HFF-Myc (cell line): ENCODE measurements at places on chromosomes 13 and 19.

GRCh38 chr19:55698256-55698655 lies 23.2 kb downstream of the EPN1 start:
- no peak for DNase-seq

DNA sequence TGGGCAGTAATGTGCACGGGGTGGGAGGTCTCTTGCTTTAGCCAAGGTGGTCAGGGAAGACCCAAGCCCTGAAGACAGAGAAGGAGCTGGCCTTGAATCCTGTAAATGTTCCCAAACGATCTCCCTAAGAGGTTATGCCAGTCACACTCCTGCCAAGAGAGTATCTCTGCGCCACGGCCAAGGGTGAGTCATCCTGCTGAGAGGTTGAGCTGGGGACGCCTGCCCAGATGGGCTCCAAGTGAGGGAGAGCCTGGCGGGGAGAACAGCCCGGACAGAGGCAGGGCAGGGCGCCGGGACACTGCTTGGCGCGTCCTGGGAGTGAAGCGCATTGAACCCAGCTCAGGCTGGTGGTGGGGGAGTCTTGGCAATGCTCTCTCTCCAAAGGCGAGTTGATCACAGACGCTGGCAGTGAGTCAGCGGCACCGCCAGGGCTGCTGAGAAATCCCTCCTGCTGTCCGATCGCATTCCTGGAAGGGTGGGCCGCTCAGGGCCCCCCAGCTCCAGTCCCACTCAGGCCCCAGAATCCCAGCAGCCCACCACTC lies 16.4 kb downstream of the SULT2B1 start:
- peak; percentile 77 for DNase-seq

GRCh38 chr19:18446145-18446810 lies 8.3 kb upstream of the ISYNA1 start:
- DNase-seq = no peak

- DNase-seq = no peak
Observed at GRCh38 chr13:33053397-33054066, 37.3 kb downstream of the KL start.

- DNase-seq = no peak
Observed at GRCh38 chr13:24353736-24354135, 44.4 kb downstream of the C1QTNF9 start.

- DNase-seq = no peak
Observed at GRCh38 chr13:71871176-71871754, 4.3 kb upstream of the DACH1 start.

- no peak for DNase-seq
Observed at GRCh38 chr13:85671336-85671735, 127.9 kb downstream of the SLITRK6 start.

- no peak for DNase-seq
Observed at GRCh38 chr19:33368074-33368864, 5.2 kb upstream of the CEBPG start.

- no peak for DNase-seq
Observed at GRCh38 chr13:41492432-41493260, 35.3 kb downstream of the RGCC start.

DNA sequence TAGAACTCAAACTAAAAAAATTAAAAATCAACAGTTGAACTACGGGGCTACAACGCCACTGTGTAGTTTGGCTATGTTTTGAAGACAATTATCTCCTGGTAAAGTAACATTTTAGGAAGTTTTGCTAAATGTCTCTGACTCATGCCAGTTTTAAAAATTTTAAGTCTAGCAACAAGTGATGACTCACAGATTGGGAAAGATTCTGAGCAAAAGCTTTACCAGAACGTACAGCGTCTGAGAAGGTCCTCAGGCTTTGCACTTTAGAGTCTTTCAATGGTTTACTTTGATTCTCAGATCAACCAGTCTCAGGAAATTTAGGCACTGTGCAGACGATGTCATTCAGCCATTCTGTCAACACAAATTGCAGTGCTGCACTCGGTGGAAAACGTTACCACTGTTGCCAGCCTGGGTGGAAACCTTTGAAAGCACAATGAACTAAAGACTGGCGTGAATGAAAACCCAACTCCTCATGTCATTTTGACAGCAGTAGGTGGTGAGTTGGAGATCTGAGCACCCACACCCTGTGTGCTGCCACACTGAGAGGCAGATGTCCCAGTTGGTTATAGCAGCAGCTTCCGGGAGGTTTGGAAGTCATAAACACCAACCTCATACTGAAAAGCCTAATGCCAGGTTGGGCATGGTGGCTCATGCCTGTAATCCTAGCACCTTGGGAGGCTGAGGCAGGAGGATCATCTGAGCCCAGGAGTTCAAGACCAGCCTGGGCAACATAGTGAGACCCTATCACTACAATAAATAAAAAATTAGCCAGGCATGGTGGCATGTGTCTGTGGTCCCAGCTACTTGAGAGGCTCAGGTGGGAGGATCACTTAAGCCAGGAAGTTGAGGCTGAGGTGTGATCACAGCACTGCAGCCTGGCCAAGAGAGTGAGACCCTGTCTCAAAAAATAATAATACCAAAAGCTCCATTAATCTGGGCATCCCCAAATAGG lies 6.3 kb upstream of the WTIP start:
- peak; percentile 38 for DNase-seq

- no peak for DNase-seq
Observed at GRCh38 chr19:50764409-50764808, 5.9 kb upstream of the GPR32 start.

- no peak for DNase-seq
Observed at GRCh38 chr19:1088416-1089010, 6.7 kb downstream of the POLR2E start.

GRCh38 chr13:52159159-52159982 lies at the start of gene NEK3:
NEK3 (minus strand) TSS chr13:52159597; CDS start chr13:52156191, 3,406 bp downstream.
- no peak for DNase-seq

GRCh38 chr13:111304041-111304544 lies 16.3 kb upstream of the TEX29 start:
- DNase-seq = no peak

- DNase-seq = no peak
Observed at GRCh38 chr13:110418944-110419343, 111.9 kb downstream of the COL4A2 start.

GRCh38 chr13:33123066-33123859 lies 107.0 kb downstream of the KL start:
- no peak for DNase-seq

- no peak for DNase-seq
Observed at GRCh38 chr13:28451482-28452217, 43.3 kb downstream of the FLT1 start.

DNA sequence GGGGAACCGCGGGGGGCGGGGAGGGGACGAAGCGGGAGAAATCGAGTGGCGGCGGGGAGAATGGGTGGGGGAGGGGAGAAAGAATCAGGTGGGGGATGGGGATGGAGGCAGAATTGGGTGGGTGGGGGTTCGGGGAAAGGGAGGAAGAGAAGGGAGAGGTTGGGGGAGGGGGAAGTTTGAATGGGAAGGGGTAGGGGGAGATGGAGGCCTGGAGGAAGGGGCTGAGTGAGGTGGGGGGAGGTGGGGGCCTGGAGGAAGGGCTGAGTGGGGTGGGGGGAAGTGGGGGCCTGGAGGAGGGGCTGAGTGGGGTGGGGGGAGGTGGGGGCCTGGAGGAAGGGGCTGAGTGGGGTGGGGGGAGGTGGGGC lies 403 bp upstream of the ADAMTS10 start:
- DNase-seq = no peak

GRCh38 chr13:32253911-32254399 lies 61.2 kb downstream of the ZAR1L start:
- no peak for DNase-seq

DNA sequence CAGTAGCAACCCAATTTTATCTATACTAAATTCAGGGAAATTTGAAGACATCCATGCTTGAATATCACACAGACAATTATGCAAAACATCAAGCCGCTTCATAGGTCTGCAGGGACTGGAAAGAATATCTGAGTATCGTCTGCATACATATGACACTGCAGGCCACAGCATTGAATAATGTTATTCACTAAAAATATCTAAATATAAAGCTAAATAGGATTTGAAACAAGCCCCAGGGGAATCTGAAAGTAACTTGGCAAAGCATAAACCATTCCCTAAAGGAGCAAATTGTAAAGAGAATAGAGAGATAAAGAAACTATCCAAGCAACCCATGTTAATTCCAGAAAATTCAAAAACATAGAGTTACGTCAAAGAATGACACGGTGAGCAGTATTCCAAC lies 1251.0 kb downstream of the PCDH17 start:
- no peak for DNase-seq

- no peak for DNase-seq
Observed at GRCh38 chr19:42965176-42965575, 28.2 kb upstream of the PSG7 start.

GRCh38 chr13:45004096-45004495 lies 14.8 kb downstream of the GPALPP1 start:
- no peak for DNase-seq

DNA sequence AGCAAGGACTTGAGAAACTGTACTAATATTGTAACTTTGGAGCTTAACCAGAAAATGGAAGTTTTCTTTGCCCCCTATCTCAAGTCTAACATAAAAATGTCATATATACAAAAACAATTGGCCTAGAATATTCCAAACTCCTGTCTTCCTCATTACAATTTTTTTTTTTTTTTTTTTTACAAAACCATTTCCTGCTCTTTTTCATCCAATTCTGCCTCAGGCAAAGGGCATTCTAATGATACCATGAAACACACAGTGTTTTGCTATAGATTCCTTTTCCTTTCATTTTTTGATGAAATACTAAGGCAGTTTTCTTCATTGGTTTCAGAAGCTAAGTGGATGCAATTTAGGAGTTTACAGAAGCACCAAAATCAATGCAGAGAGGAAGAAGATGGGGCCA lies 119.7 kb downstream of the LHFPL6 start:
- DNase-seq = no peak

DNA sequence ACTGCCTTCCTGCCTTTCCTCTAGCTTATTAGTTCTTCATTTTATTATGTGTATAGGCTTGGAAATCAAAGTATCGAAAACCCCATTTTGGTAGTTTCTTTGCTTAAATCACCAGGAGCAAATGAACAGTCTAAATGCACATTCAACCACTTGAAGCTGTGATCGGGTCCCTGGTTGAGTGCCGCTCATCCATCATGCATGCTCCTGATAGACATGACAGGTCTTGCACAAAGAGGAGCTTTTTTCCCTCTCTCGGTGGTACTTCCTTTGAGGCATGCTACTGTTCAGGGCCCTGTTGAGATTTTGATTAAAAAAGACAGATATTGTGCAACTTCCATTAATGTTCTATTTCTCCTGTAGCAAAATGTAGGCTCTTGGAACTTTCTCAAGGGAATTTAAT lies 185.8 kb downstream of the OLFM4 start:
- DNase-seq = no peak

DNA sequence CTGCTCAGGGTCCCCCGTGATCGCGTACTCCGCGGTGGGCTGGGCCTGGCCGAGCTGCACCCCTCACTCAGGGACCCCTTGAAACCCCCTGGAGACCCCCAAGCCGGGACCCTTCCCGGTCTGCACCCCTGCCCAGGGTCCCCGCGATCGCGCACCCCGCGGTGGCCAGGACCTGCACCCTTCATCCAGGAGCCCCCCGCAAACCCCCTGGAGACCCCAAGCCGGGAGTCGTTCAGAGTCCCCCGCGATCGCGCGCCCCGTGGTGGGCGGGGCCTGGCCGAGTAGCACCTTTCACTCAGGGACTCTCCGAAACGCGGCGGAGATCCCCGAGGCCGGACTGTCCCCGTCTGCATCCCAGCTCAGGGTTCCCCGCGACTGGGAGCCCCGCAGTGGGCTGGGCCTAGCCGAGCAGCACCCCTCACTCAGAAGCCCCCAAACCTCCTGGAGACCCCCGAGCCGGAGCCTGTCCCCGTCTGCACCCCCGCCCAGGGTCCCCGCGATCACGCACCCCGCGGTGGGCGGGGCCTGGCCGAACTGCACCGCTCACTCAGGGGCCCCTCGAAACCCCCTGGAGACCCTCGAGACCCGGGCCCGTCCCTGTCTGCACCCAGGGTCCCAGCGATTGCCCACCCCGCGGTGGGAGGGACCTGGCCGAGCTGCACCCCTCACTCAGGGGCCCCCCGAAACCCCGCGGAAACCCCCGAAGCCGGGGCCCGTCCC lies 748 bp downstream of the LMNB2 start:
- no peak for DNase-seq

- no peak for DNase-seq
Observed at GRCh38 chr19:49214701-49215100, 57.1 kb downstream of the TRPM4 start.

- no peak for DNase-seq
Observed at GRCh38 chr19:45346449-45346848, 5.9 kb downstream of the KLC3 start.

DNA sequence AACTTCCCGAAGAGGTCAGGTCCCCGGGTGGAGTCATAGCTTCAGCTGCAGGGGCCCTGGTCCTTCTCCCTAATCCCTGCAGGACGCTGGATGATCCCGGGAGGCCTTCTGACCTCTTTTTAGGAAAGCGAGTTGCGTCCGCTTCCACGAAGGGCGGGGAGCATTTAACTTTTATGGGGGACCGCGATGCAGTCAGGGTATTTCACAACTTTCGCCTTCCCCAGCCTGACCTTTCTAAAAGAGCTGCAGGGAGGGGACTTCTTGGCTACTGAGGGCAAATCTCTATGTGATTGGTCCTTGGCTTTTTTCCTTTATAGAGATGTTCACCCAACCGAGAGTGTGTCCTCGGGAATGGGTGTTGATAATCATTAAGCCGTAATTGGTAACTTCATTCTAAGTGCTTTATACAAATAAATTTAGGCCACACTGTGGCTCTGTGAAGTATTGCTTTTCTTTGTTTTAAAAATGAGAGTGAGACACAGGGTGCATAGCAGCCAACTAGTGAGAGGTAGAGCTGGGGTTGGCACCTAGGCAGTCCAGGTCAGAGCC lies 778 bp downstream of the ZNF230 start:
- DNase-seq = no peak

GRCh38 chr13:60397704-60398378 lies 821 bp downstream of the TDRD3 start:
- no peak for DNase-seq

DNA sequence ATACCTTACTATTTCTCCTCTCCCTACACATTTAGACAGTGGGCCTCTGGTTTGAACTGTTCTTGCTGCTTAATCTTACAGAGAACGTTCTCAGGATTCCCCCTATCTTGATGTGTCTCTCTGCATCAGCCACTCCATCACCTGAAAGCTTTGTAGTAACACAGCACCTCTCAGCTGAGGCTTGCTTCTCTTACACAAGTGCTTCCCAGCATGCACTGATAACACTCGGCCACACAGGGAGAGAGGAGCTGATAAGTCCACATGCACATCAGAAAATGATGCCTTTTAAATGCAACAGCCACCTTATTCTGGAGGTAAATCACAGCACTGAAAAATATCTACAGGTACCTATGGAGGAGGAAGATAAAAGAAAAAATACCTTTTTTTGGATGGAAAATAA lies 192.2 kb upstream of the TSHZ3 start:
- no peak for DNase-seq
